ENCODE measurements at places on chromosomes 12 and 14.

GRCh38 chr12:91767237-91767636 is 378.4 kb downstream of the BTG1 start:
- no peak for DNase-seq

DNA sequence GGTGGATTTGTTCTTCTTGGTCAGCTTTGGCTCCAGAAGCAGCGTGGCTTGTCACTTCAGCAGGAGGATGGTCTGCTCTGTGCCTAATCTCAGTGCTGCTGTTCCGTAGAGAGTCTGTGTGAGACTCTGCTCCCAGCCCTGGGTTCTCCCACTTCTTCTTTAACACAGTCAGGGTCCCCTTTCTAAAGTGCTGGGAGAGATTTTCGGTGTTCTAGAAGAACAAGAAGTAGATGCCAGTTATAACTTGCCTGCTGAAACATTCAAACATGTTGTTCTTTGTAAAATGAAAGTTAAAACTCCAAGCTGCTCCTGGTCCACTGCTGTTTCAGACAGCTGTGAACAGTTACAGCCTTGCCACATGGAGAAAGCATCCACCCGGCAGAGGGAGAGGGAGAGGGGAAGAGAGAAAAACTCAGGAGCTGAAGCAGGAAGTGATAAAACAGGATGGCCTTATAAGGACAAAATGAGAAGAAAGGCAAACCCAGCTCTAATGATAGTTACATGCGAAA is 55.2 kb upstream of the CERS5 start:
- peak; percentile 70 for DNase-seq

DNA sequence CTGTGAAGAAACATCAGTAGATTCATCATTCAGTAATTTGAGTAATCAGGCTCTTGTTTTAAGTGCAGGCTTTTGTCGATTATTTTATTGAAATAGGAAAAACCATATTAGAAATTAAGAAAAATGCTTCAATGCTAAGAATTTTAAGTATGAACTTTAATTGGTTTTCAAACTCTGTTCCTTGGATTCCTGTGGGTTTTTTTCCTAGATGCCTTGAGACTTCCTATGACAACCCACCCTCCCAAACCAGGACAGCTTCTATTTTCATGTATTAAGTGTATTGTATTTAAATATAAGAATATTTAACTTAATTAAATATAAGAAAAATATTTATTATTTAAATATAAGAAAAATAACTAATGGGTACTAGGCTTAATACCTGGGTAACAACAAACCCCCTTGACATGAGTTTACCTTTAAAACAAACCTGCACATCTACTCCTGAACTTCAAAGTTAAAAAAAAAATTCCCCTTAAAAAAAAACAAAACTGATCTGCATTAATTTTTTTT is 3.0 kb downstream of the ARHGAP5 start:
- DNase-seq: no peak

DNA sequence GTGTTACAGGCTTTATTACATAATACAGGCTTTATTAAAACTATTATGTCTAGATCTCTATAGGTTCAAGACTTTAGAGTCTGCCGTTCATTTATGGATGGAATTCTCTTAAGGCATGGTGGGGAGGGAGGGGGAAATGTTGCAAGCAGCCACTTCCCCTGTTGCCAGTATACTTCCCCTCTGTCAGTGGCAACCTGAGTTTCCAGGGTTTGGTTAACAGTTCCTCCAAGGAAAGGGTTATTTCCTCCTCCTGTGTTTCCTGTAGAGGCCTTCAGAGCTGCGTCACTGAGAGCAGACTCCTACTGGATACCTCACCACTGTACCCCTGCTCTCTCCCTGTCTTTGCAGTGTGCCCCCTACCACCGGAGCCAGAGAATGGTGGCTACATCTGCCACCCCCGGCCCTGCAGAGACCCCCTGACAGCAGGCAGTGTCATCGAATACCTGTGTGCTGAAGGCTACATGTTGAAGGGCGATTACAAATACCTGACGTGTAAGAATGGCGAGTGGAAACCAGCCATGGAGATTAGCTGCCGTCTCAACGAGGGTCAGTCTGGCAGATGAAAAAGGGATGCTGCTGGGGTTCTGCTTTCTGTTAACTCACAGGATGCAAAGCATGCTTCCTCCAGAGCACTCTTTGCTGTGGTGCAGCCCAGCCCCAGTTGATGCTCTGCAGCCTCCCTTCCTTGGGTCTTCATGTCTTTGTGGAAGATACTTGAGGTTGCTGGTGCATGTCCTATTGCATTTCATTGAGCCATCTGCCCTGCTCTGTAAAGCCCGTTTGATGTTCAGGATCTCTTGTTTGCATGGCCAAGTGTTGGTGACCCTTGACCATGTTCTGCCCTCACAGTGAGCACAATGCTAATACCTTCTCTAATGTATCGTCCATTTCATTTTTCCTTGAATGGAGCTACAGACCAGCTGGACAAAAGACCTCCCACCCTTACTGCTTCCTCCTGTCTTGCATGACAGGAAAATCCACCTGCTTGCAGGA is 63.6 kb upstream of the SRSF5 start:
- no peak for DNase-seq

DNA sequence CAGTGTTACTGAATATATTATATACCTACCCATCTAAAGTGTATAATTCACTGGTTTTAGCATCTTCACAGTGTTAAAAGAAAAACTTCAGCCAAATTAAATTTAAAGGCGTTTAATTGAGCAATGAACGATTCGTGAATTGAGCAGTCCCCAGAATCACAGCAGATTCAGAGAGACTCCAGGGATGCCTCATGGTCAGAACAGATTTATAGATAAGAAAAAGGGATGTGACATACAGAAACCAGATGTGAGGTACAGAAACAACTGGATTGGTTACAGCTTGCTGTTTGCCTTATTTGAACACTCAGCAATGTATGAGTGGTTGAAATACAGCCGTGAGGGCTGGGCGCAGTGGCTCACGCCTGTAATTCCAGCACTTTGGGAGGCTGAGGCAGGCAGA is 84.6 kb downstream of the WNK1 start:
- DNase-seq: no peak

DNA sequence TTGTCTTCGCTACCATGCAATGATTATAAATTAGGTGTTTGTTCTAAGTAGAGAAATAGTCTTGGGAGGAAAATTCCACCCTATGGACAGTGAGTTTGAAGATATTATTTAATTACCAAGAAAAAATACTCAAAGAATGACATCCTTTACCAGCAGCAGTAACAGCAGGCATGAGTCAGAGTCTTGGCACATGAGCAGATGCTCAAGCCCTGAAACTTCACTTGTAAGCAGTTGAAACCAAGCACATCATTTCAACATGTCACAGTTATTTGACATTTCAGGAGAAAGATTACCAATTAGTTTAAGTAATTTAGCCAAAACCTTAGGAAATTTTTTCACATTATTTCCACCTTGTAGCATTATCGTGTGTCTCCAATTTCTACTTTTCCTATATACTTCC is 99.2 kb downstream of the C12orf50 start:
- peak; percentile 25 for DNase-seq

DNA sequence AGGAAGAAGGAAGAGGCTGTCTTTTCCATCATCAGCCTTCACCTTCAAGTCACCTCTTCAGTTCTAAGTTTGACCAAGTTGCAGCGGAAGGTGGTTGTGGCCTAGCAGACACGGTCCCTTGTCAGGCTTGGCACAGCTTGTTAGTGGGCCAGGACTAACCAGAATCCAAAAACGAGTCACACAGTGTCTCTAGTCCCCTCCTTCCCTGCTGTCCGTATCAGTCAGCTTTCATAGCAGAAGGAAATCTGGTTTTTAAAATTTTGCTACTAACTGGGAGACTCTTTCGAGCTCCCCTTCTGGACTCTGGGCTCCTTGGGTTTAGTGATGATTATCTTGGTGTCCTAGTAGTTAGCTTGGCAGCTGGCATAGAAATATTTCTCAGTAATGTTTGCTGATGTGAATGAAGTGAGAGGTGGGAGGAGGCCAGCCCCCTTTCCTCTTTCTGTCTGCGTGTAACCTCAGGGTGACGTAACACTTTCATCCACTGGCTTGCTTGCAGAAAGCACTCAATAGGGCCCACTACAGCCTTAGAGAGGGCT is 3.8 kb downstream of the ETV6 start:
- no peak for DNase-seq

DNA sequence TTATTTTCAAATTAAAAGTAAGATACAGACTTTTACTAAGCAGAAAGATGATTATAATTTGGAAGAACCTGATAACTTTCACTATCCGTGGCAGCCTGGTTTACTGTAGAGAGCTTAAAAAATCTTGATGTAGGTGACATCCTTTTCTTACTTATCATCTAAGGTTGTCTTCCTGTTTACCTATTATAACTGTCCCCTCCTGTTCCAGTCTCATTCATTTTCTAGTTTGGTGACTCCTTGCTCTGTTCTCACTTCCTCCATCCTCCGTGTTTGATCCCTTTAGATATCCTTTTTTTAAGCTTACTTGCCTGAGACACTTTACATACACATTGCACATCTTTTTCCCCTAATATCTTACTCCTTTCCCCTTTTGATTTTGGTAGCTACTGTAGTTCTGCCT is 27.5 kb downstream of the CCDC91 start:
- no peak for DNase-seq

- no peak for DNase-seq
Measured at GRCh38 chr14:32205984-32206383, 2.9 kb upstream of the RNU6-8 start.

DNA sequence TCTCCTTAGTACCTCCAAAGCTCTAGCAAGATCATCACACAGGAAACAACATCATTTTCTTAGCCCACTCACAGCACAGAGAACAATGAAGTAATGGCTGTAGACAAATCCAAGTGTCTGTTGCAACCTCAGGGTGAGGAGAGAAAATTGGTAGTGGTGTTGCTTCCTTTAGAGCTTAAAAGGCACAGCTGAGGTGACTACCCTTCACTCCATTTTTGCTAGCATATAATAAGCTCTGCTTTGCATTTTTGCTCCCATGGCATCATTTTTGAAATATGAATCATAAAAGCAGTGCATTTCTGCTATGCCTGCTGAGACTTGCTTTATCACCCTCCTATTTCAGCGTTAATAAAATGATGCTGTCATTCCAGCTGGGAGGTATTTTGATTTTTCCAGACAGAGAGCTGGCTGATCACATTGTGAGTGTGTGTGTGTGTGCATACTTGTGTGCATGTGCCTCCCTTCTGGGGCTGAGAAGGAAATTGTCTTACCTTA is 18.5 kb upstream of the PCNX1 start:
- peak; percentile 51 for DNase-seq

GRCh38 chr14:93049315-93049714 is 66.4 kb downstream of the ITPK1 start:
- DNase-seq: no peak

GRCh38 chr12:24360907-24361306 is 411.4 kb upstream of the SOX5 start:
- no peak for DNase-seq
